ENCODE measurements at places on chromosomes 16 and 17.

DNA sequence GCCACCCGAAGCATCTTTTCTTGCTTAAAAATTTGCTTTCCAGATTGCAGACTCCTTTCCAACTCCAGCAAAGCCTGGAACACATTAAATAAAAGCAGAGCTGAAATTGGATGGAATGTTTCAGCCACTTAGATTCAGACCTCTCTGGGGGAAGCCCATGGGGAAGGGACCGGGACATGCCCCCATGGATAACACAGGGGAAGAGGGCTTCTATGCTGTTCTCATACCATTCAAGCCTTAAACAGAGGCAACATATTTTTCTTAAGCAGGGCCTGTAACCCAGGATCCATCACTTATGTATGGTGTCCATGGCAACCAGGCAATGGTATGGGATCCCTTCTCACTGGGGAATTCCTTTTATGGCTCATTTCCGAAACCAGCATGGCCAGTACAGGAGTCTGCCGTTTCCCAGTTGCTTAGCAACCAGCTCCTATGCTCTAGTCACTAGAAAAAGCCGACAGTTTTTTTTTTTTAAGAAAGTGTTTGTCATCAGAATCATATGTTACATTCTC is 62.0 kb upstream of the MARCHF10 start:
- DNase-seq: no peak

- DNase-seq: peak; percentile 83
These were observed 304.4 kb downstream of the SEC14L1 start for GRCh38 chr17:77444984-77445759.

DNA sequence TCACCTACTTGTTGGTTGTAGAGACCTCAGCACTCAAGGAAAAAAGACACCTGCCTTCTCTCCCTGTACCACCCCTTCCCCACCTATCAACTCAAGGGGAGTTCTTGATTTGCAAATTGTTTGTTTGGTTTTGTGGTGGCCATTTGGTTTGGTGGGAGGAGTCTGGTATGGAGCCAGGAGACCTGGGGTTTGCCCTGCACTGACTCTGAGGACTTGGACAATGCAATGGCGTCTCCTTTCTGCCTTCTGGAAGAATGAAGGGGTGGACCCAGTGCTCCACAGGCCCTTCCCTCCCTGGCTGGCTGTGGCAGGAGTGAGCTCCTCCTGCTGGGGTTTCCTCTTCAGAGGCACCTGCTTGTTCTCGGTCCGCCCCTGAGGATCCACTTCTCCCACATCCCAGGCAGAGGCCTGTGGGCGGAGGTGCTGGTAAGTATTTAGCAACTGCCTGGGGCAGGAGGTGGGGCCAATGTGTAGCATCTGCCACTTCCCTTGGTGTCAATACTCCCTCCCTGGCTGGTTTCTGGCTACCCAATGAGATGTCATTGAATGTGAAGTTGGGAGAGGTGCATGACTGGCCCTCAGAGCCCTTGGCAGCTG is 164.5 kb downstream of the NTN1 start:
- no peak for DNase-seq

DNA sequence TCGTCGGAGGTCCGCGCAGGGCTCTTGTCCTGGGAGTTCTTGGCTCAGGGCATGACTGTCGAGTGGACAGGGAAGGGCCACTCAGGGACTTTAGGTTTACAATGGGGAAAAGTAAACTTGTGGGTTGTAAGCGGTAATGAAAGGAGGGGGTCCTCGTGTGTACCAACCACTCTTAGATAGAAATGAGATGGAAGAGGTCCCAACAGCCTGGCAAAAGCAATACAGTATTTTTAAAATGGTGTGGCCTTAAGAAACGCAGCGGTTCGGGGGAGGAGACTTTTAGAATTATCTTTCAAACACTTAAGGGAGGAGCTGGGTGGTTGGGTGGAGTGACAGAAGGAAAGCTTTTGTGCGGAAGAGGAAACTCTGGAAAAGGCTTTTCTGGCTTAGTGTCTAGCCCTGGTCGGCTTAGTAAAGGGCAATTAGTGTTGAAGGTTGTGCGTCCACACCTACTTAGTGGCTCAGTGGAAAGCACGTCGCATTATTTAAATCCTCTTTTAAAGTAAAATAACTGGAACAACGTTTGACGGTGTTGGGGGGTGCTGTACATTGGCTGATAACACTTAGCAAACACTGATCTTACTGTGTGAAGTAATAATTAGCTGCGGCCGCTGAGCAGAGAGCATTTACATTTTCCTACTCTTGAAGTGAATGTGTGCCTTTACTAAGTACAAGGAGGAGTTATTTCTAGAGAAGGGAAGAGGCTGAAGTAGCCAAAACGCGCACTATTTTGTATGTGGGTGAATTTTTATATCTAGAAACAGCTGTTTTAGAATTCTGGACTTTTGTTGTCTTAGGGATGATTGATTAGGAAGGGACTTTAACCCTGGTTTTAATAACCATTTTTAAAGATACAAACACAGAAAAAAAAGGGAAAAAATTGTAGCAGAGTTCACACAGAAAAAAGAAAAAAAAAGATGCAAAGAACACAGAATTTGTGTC is 1.0 kb downstream of the WSB1 start:
- peak; percentile 33 for DNase-seq

GRCh38 chr17:43611230-43611969 is 50.3 kb downstream of the MEOX1 start:
- no peak for DNase-seq

- DNase-seq: peak; percentile 66
These were observed 689 bp upstream of the TBC1D24 start for GRCh38 chr16:2473999-2474876.
